Mammary epithelial cell (primary cell): ENCODE measurements at places on chromosomes 4 and X. TPM values are rescaled to one million over a fixed set of nuclear protein-coding genes. Genes with fewer than 3 reads are reported as not detected.

Gene KIT
- not detected in 2 replicates for total RNA-seq

Gene TRO
- 0.48 and 0.49 TPM in 2 replicates for total RNA-seq

Gene UGT2A1
- not detected in 2 replicates for total RNA-seq

Gene ALB
- total RNA-seq = not detected

Gene FGA
- not detected for total RNA-seq

Gene FGF5
- total RNA-seq = 0.17 TPM

Gene TMEM154
- total RNA-seq = 15.2 TPM

Gene SPANXA2
- total RNA-seq = not detected

Gene NXF2B
- not detected in 2 replicates for total RNA-seq

Gene MEPE
- total RNA-seq = not detected in 2 replicates

Gene CSAG3
- total RNA-seq = not detected in 2 replicates

Gene GYPA
- not detected in 2 replicates for total RNA-seq

Gene TMPRSS11F
- not detected for total RNA-seq

Gene VCX3B
- not detected in 2 replicates for total RNA-seq

Gene CEP44
- total RNA-seq = 11.4 and 15.3 TPM in 2 replicates

Gene SH3D19
- total RNA-seq = 69.3 TPM

Gene LARP7
- 29.5 and 34.9 TPM in 2 replicates for total RNA-seq

Gene CD40LG
- total RNA-seq = not detected

Gene HERC6
- 10.2 TPM for total RNA-seq

Gene CRLF2
- total RNA-seq = not detected

Gene TMPRSS11A
- not detected in 2 replicates for total RNA-seq

Gene ADH7
- not detected in 2 replicates for total RNA-seq

Gene DUSP21
- not detected for total RNA-seq

Gene ELK1
- 42.0 and 44.7 TPM in 2 replicates for total RNA-seq

Gene CITED1
- total RNA-seq = not detected

Gene TCEAL2
- total RNA-seq = not detected in 2 replicates

Gene GLA
- 21.3 TPM for total RNA-seq

Gene GIMD1
- not detected in 2 replicates for total RNA-seq

Gene RBPJ
- total RNA-seq = 26.8 TPM

Gene RBMXL3
- total RNA-seq = not detected in 2 replicates

Gene GPC4
- total RNA-seq = 7.2 TPM

Gene ATP2B3
- not detected for total RNA-seq

Gene MAOA
- total RNA-seq = 12.2 TPM

Gene CWH43
- total RNA-seq = 1.5 and 1.9 TPM in 2 replicates

Gene OCIAD2
- 111 and 138 TPM in 2 replicates for total RNA-seq

Gene SSX3
- total RNA-seq = not detected

Gene C4orf36
- 5.7 TPM in 2 replicates for total RNA-seq

Gene SHOX
- total RNA-seq = not detected in 2 replicates

Gene HS3ST1
- total RNA-seq = 5.2 TPM

Gene MAGEA2B
- total RNA-seq = not detected in 2 replicates

Gene MAMLD1
- 1.1 and 3.2 TPM in 2 replicates for total RNA-seq

Gene LAMP2
- 137 and 146 TPM in 2 replicates for total RNA-seq

Gene IGSF1
- not detected in 2 replicates for total RNA-seq

Gene IL1RAPL1
- not detected in 2 replicates for total RNA-seq

Gene XAGE1B
- total RNA-seq = not detected in 2 replicates

Gene ENAM
- not detected in 2 replicates for total RNA-seq

Gene SOWAHD
- total RNA-seq = 0.33 TPM

Gene NBDY
- 54.3 and 71.8 TPM in 2 replicates for total RNA-seq

Gene ETDB
- not detected in 2 replicates for total RNA-seq

Gene HEPH
- total RNA-seq = 5.7 and 6.5 TPM in 2 replicates
